ENCODE measurements at places on chromosomes 1 and 21.

DNA sequence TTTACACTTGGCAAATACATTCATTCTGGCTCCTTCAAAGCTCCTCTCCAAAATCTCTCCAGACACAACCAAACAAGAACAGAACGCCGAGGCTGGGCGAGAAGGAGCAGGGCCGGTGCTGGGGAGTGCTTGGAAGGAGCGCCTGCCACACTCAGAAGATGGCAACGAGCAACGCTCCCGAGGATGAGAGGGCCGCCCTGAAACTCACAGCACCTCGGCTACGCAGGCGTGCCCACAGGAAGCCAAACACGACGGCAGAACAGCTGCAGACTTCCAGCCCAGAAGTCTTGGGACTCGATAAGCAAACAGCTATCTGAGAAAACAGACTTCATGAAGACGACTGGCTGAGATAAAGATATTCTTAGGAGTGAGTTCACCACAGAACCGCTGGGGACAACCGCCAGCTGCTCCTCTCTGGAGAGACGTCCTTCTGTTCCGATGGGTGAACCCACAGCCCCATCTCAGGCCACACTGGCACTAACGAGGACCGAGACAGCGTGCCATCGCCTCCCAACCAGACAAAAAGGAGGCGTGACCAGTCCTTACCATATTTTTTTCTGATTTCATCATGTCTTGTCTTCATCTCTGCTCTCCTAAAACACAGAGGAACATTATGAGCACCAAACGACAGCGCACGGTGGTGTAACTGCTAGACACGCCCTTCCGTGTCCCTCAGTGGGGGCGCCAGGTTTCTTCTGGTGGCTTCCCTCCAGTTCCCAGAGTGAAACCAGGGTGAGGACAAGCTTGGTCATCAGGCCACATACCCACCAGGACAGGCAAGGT is 18.6 kb downstream of the PTTG1IP start:
- no peak for DNase-seq

- no peak for DNase-seq
These were observed 17.5 kb downstream of the CSDE1 start for GRCh38 chr1:114740331-114740730.

GRCh38 chr1:88973520-88974137 is 18.8 kb downstream of the KYAT3 start:
- peak; percentile 70 for DNase-seq

DNA sequence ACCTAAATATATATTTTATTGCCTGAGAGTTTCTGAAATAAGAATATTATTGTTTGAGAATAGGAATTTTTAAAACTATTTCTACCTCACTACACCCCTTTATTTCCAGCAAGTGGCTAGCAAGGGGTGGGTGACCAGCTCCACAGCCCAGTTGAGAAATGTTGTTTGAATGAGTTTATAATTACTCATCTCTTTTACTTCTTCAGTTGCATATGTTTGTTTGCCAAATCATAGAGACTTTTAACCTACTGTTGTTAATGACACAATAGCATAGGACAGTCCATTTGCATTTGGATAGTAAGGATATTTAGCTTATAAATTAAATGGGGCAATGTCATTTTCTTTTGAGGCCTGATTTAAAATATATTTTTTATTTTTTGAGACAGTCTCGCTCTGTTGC is 127.8 kb downstream of the NRDC start:
- DNase-seq: peak; percentile 30

DNA sequence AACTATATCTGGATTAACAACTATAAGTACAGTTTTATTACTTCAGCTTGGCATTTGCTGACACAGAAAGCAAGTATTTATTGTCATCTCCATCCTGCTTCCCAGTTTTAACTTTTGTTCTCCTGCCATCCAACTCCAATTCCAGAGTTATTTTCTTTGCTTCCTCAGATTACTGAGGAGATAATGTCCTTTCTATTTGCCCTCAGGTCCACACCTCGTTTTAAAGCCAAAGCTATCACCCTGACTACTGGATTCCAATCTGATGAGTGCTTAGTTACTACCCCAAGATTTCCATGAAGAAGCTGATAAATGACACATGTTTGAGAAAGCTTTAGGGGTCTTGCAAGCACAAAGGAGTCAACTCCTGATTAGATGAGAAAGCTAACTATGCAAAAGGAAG is 25.2 kb downstream of the ACKR1 start:
- no peak for DNase-seq

DNA sequence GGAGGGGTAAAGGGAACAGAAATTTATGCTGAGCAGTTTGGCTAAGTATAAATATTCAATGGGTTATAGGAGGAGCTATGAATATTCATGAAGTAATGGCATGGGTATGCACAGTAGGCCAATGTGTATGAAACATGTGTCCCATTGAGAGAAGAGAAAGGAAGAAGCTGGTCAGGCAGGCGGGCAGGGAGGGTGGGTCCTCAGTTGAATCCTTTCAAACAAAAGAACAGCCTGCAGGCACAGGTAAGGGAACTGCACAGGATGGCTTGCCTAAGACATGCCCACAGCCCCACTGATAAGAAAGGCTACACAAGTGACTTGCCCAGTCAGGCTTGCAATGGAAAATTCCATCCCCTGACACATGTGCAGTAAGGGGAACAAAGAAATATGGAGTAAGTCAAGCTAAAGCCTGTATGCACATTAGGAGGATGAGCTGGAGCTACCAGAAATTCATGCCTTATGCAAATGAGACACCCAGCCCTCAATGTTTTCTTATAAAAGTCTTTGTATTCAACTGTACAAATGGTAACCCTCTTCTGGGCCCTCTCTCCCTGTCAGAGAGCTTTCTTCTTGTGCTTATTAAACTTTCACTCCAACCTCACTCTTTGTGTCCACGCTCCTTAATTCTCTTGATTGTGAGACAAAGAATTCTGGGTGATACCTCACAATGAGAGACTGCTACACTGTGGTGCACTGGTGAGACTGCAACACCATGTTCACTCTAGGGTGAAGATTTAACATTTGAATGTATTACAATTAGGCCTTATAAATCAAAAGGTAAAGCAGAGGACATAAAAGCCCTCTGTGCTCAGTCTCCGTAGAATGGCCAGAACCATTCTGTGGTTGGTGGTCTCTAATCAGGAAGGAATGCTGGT is 96.5 kb downstream of the ATP1B1 start:
- DNase-seq: no peak
